ENCODE measurements at places on chromosomes 1 and 21.

DNA sequence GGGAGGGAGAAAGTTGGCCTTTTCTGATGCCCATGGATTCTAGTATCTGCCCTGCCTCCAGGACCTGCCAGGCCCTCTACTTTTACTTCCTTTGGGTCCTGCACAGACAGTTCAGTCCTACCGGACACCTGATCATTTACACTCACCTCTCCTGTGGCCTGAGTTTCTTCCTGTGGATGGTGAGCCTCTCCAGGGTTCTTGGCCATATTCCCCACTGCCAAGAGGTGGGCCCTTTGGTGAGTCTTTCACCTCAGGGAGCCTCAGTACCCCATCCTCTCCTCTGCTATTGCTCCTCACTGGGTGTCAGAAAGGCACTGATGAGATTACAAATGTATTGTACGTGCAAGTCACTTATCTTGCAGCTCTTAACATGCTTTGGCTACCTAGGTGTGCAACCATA lies 81.4 kb upstream of the ETV3 start:
- no peak for DNase-seq

DNA sequence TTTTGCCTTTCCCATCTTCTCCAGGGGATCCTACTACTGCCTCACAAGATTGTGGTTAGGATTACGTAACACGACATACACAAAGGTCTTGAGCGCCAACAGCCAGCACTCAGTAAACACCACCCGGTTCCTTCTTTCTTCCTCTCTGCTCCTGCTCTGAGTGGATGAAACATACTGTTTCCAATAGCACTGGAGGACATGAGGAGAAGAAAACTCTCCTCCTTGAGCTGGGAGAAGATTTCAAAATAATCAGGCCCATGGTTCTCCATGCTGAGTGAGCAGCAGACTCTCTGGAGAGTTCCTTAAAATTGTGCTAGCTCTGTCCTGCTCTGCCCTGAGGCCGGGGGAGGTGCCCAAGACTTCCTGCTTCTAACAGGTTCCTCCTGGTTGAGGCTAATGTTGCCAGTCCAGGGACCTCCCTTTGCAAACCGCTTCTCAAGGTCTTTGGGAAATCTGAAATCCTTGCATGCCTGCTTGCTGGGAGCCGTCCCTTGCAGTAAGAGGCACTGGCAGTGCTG lies 29.4 kb upstream of the MX1 start:
- DNase-seq: no peak

- peak; percentile 49 for DNase-seq
These were observed at the start of gene HES2 for GRCh38 chr1:6419804-6420453. Gene HES2 (minus strand): TSS chr1:6419919. CDS start chr1:6419820, 99 bp downstream.

GRCh38 chr1:180762796-180763195 lies 131.0 kb downstream of the XPR1 start:
- DNase-seq: no peak

DNA sequence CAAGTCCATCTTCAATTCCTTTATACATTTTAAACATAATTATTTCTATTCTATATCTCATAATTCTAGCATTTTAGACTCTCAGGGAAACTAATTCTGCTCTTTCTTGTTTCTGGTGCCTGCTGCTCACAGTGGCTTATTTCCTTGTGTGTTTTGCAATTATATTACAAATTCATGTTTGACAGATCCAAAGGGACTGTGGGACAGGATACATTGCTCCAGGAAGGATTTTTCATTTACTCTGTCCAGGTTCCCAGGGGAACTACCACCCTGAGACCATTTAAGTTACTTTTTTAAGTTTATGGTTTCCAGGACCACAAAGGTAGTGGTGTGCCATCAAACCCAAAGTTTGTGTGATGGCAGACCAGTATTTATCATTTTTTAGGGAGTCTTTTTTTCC lies 6.6 kb downstream of the TTC39A start:
- no peak for DNase-seq

GRCh38 chr1:46221749-46222148 lies 18.6 kb downstream of the LURAP1 start:
- DNase-seq: no peak

- no peak for DNase-seq
These were observed at the start of gene ITLN2 for GRCh38 chr1:160954158-160955104. Gene ITLN2 (minus strand): TSS chr1:160954809. CDS start chr1:160954741, 68 bp downstream.

GRCh38 chr1:78490861-78491450 lies at the start of gene PTGFR:
Gene PTGFR (plus strand): TSS chr1:78490974. CDS start chr1:78492744, 1,770 bp downstream.
- peak; percentile 55 for DNase-seq

GRCh38 chr1:30173560-30173959 lies 549.8 kb downstream of the MATN1 start:
- DNase-seq: no peak

DNA sequence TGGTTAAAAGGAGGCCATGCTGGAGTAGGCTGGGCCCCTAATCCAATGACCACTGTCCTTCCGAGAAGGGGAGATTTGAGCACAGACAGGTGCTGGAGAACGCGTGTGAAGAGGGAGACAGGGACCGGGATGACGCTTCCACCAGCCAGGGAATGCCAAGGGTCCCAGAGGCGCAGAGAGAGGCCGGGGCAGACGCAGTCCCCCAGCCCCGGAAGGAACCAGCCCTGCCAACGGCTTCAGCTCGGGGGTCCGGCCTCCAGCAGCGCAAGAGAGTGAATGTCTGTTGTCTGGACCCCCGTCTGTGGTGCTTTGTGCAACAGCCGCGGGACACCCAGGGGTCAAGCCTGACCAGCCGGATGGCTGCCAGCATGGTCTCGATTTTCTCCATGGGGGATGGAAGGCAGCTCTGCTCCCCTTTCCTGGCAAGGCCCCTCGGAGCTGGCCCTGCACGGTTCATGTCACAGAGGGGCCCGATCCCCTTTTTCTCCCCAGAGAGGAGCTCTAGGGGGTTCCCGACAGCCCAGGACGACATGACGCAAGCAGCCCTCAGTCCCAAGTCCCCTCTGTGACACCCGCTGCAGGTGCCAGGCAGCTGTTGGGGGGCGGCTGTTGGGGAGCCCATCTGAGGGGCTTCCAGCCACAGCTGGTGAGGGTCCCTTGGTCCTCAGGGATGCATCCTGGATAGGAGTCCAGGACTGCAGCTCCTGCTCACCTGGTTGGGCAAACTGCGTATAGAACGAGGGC lies 73.5 kb downstream of the SIK1 start:
- no peak for DNase-seq

GRCh38 chr21:32770871-32771523 lies 558 bp downstream of the PAXBP1 start:
- peak; percentile 65 for DNase-seq

GRCh38 chr1:55359611-55360010 lies 144.4 kb upstream of the USP24 start:
- DNase-seq: no peak

- DNase-seq: no peak
These were observed 2.4 kb upstream of the SPOCD1 start for GRCh38 chr1:31818206-31818605.

GRCh38 chr1:57424231-57425027 lies 569 bp upstream of the DAB1 start:
- peak; percentile 82 for DNase-seq

DNA sequence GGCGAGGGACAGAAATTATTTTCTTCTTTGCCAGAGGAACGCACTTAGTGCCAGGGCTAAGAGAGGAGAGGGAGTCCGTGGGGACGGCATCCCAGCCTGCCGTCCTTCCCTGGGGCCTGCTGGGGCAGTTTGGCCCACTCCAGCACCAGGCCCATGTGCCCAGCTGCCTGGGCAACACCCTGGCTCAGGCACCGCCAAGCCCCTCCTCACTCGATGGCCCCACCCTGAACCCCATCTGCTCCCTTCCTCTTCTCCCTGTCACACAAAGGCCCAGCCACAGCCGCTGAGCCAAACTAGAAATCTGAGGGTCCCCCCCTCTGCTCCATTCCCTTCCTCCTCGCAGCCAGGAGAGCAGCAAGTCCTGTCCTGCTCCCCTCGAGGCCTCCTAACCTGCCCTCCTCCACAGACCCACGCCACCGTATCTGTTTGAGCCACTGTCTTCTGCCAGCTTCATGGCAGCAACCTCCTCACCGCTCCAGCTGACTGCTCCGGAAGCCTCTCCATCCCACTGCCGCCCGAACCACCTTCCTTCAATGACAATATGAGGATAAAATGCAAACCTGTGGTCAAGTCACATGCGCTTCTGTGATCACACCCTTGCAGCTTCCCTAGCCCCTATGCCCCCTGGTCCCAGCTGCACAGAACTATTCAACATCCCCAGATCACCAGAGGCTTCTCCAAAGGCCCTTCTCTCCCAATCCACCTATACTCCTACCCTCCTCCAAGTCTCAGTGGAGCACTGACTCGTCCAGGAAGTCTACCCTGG lies 8.4 kb upstream of the TNNI1 start:
- DNase-seq: no peak

GRCh38 chr1:36570006-36570405 lies 87.3 kb upstream of the CSF3R start:
- no peak for DNase-seq

DNA sequence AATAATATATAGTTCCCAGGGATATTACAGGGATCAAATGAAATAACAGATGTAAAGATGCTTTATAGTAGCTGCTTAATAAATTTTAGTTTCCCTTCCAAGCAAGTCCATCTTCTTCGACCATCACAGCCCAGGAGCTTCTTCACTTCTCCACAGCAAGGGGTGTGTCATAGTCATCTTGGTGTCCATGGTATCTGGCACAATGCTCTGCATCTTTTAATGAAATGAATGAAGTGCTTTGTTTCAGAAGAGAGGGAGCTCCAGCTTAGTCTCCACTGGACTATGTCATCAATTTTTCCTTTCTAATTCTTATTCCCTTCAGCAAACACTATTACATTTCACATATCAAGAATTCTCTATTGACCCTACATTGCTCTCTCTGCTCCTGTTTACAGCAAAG lies 4.9 kb upstream of the MACF1 start:
- DNase-seq: no peak

- DNase-seq: no peak
These were observed 33.3 kb downstream of the PCNT start for GRCh38 chr21:46357335-46357604.

- no peak for DNase-seq
These were observed 114.5 kb downstream of the CRYAA start for GRCh38 chr21:43283136-43283924.

DNA sequence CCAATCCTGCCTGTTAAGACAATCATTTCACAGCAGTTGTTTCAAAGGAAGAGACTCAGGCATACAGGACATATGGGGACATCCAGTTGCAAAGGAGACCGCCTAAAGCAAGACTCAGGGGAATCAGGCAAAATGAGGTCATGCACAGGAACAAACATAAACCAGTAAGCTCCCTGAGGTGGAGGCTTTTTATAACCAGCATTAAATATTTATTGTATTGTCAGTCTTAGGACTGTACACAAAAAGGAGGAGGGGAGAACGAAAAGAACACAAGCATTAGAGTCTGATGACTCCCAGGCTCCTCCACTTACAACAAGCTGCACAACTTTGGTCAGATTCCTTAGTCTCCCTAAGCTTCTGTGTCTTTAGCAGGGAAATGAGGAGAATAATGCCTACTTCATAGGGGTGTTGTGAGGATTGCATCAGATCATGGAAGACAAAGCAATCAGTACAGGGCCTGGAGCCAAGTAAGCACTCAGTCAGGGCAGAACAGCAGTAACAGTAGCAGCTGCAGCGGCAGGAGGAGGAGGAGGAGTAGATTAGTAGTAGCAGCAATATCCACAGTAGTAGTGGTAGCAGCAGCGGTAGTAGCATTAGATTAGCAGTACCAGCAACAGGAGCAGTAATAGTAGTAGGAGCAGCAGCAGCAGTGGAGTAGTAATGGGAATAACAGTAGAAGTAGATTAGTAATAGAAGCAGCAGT lies 54.2 kb upstream of the SPATA6 start:
- no peak for DNase-seq

GRCh38 chr1:153566414-153567371 lies 1.0 kb upstream of the S100A2 start:
- peak; percentile 72 for DNase-seq

DNA sequence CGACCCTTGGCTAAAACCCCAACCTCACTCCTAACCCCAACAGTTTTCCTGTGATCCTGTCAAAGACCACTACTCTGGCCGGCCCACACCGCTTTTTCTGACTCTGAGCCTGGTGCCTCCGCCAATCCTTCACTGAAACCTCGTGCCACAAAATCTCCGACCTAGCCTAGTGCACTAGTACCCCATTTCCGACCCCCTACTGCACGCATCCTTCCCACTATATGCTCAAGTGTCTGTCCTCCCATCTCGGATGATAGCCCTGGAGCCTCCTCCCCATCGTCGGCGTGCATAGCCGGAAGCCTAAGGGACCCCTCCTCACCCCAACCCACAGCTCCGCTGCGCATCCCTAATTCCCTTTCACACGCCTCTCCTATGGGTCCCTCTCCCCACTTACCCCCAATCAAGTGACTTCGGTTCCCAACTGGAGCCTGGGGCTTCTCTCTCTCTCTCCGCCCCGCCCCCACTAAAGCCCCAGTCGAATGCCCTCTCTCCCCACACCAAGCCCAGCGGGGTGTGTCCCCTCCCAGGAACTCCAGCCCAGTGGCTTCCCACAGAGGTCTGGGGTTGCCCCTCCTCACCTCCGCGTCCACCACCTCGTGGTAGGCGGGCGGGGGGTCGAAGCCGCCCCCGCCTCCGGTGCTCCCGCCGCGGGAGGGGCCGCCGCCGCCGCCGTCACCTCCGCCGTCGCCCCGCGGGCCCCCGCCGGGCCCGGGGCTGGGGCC lies 791 bp downstream of the USP24 start:
- DNase-seq: peak; percentile 77

GRCh38 chr1:204688007-204688406 lies 2.5 kb upstream of the LRRN2 start:
- no peak for DNase-seq

- no peak for DNase-seq
These were observed 5.7 kb downstream of the GRHL3 start for GRCh38 chr1:24324903-24325302.

DNA sequence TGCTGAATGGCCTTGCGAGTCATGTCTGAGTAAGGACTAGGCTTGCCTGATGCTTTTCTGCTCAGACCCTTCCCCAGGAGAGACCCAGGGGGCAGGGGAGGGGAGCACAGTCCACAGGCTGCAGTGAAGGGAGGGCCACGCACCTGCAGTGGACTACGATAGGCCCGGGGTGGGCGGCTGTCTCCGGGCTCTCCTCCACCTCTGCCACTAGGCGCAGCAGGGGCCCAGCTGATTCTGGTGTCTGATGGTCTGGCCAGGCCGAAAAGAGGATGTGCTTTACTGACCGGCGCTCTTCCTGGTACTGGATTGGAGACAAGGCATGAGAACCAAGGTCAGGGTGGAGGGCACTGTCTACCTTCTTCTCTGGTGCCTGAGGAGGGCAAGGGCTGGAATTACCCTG lies 7.9 kb upstream of the ARL8A start:
- DNase-seq: no peak
